ENCODE measurements at places on chromosomes 2 and 18.

GRCh38 chr18:51275712-51276476 lies 78.4 kb upstream of the MEX3C start:
- no peak for DNase-seq

- no peak for DNase-seq
Measured at GRCh38 chr2:36479406-36479805, 118.6 kb downstream of the FEZ2 start.

- DNase-seq: no peak
Measured at GRCh38 chr18:5603153-5603552, 59.4 kb upstream of the EPB41L3 start.

- DNase-seq: no peak
Measured at GRCh38 chr2:64678771-64679590, 25.3 kb upstream of the SERTAD2 start.

DNA sequence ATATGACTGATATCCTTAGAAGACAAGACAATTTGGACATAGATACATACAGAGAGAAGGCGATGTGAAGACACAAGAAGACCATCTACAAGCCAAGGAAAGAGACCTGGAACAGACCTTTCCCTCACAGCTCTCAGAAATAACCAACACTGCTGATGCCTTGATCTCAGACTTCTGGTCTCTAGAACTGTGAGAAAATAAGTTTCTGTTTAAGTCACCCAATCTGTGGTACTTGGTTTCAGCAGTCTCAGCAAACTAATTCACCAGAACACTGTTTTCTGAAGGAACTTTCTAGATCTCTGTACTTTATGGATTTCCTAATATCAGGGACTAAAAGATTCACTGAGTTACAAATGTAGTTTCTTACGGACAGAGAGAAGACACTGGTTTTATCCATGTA lies 58.8 kb downstream of the NAB1 start:
- DNase-seq: no peak

GRCh38 chr18:26863921-26864497 lies 1.5 kb downstream of the AQP4 start:
- no peak for DNase-seq

DNA sequence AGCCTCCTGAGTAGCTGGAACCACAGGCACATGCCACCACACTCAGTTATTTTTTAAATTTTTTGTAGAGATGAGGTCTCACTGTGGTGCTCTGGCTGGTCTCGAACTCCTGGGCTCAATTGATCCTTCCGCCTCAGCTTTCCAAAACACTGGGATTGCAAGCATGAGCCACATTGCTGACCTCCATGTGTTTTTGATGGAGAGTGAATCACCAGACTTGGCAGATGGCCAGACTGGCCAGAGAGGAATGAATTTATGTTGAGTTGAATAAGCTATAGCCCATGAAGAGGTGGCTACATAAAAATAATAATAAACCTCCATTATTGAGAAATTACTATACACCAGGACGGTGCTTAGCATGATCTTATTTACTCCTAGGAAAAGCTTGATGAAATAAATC lies 91.5 kb downstream of the MREG start:
- no peak for DNase-seq

- DNase-seq: no peak
Measured at GRCh38 chr2:186717320-186718007, 23.6 kb downstream of the FAM171B start.

- peak; percentile 6 for DNase-seq
Measured at GRCh38 chr18:50099725-50100407, 95.1 kb downstream of the MYO5B start.

GRCh38 chr2:160220545-160221009 lies 20.5 kb upstream of the ITGB6 start:
- DNase-seq: no peak

- no peak for DNase-seq
Measured at GRCh38 chr2:144495227-144496091, 24.5 kb downstream of the ZEB2 start.

GRCh38 chr18:60391571-60392226 lies 19.1 kb upstream of the MC4R start:
- DNase-seq: no peak

All from GM19239 (cell line).